CD4-positive, alpha-beta T cell treated with Interleukin-10 for 1 hour (primary cell): ENCODE measurements at places on chromosomes 12 and 14.

DNA sequence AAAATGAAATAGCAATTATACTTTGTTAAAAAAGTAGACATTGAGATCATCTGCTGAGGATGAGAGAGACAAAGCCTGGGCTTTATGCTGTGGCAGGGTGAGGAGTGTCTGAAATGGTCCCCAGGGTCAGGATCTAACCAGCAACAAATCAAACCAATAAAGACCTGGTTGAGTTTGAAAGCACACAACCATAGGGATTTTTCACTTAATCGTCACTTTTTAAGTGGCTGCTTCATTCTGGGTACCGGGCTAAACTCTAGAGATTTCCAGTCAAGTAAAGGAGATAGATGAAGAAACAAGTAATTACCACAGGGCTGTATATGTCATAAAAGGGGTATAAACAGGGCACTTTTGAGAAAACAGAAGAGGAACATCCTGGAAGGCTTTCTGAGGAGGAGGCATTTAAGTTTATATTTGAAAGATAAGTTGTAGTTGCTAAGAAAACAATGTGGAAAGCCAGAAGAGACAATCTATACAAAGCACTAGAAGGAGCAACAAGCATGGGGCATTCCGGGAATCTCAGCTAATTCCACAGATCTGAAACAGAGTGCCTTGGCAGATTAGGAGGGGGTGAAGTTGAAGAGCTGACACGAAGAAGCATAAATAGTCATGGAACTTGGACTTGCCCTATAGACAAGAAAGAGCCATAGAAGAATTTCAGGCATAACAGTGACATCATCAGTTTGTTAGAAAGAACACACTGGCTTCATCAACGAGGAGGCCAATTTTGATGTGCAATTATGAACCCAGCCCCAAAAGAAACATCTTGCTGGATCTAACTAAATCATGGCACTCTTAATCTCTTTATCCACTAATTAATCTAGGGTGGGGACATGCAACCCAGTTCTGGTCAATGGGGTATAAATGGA, 46.9 kb upstream of the FRS2 start:
- DNase-seq, result no peak

DNA sequence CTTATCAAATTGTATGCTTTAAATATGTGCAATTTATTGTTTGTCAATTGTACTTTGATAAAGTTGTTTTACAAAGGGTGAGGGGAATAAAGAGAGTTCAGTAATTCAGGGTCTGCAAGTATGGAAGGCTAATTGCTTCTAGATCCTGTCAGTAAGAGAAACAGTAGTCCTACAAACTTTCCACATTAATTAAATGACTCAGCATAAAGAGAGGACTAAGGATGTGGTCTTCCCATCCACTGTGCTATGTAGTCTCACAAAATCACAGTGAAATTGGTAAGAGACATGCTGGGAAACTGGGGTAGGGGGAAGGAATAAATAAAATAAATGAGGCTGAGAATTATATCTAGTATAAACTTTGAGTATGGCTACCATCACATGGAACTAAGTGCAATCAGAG, 130.2 kb upstream of the PKP2 start:
- no peak for DNase-seq

GRCh38 chr12:53825246-53826081, 73.7 kb upstream of the CISTR start:
- no peak for DNase-seq

DNA sequence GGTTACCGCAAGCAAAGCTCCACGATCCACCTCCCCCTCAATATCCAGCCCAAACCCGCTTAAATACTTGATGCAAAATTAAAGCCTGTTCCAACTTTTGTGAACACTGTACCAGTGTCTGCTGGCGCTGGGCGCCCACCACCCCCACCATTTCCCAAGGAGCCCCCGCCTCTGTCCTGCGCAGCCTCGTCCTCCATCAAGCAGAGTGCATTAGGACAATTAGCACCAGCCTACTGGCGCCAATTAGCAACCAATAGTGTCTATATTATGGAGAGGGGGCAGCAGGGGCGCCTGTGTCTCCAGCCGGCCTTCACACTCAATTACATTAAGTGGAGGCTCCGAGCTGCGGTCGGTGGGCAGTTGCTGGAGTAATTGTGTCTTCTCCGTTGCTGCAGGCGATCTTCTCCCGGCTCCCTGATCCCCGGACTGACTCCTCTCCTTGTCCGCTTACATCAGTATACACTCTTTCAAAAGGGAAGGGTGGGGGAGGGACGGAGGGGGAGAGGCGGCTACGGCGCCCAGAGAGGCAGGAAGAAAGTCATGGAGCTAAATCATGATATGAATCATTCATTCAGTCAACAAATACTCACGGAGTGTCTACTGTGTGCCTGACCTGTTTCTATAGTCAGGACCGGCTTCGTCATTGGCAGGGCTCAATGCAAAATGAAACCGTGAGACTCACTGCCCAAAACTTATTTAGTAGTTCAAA, 707.3 kb downstream of the MED13L start:
- no peak for DNase-seq
